Non-pigmented ciliary epithelial cell (primary cell): ENCODE measurements at places on chromosomes 6 and 20.

GRCh38 chr6:46882645-46883044 lies 39.1 kb downstream of the ADGRF5 start:
- DNase-seq = no peak

GRCh38 chr20:34524426-34524825 lies 8.2 kb downstream of the DYNLRB1 start:
- no peak for DNase-seq

DNA sequence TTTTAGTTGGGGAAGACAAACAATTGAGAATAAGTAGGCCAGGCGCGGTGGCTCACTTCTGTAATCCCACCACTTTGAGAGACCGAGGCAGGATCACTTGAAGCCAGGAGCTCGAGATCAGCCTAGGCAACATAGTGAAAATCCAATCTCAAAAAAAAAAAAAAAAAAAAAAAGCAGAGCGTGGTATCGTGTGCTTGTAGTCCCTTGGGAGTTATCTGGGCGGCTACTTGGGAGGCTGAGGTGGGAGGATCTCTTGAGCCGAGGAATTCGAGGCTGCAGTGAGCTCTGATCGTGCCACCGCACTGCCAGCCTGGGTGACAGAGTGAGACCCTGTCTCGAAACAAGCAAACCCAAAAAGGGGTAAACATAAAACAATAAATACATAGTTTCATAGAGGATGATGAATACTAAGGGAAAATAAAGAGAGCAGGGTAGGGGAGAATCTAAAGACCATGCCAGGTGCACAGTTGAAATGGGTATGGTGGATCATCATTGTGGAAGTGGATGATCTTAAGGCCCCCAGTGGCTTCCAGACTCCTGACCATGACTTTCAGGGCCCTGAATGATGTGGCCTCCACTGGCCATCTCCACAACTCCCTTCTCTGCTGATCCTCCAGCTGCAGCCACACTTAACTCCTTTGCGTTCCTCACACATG lies 947 bp downstream of the POFUT1 start:
- no peak for DNase-seq

- no peak for DNase-seq
Measured at GRCh38 chr20:2983508-2983907, 59.9 kb upstream of the GNRH2 start.

DNA sequence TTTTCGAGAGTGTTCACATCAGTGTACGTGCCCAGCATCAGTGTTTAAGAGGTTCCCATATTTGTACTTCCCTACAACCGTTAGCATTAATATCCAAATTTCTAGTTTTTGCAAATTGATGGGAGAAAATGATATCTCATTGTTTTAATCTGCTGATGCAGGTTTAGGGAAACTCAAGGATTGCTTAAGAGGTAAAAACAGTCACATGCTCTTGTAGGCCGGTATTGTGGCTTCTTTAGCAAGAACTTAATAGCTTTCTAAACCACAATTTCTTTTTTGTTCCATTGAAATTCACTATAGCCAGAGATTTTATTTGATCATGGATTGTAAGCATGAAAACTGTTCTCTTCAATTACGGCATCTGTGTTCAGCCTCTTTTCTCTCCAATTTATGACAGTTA lies 29.5 kb downstream of the BEND6 start:
- no peak for DNase-seq

- no peak for DNase-seq
Measured at GRCh38 chr20:1636621-1637020, 16.8 kb upstream of the SIRPB1 start.

DNA sequence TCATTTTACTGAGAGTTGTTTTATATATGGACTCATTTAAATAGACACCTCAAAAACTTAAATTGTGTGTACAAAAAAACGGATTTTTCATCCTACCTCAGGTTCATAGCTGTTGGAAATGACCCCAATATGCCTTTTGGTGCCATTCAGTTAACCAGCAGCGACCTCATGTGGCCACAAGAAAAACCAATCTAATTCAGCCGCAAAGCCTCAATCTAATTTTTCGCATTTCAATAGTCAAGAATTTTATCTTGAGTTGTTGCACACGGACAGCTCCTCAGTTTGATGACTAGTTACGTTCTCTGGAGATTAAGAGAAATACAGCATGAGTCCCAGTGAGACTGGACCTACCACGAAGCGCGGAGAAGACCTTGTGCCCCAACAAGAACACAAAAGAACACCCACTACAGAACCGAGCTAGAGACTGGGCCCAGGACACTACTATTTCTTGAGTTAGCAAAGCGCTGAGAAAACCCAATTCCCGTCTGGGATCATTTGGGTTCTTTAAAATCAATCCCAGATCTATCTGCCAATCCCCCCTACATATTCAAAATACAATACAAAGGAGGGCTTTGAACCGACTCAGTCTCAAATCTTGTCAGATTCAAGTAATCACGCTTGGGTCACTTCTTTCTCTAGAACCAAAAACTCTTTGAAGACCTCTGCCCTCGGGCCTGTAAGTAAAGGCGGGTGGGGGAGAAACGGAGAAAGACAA lies 1.1 kb downstream of the TCP11 start:
- peak; percentile 28 for DNase-seq

- DNase-seq = no peak
Measured at GRCh38 chr6:83411731-83412130, 19.1 kb downstream of the ME1 start.

- DNase-seq = no peak
Measured at GRCh38 chr6:159090530-159091480, 46.0 kb upstream of the TAGAP start.

DNA sequence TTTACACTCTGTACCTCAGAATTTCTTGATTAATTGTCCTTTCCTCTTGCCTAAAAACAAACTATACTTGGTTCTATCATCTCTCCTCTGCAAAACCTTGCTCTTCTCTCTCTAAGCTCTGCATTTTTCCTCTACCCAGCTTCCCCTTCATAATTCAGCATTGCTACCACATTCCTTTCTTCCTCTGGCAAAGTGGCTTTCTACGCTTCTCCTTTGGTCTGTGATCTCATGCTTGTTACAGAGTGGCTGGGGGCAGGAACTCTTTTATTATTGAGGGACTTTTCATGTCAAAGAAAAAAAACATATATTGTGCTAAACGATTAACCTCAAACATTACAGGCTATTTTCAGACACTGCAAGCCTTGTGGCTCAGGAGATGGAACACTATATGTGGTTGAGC lies 333.3 kb upstream of the KCNQ5 start:
- DNase-seq = no peak

GRCh38 chr6:11685481-11686093 lies 93.0 kb downstream of the ADTRP start:
- no peak for DNase-seq

DNA sequence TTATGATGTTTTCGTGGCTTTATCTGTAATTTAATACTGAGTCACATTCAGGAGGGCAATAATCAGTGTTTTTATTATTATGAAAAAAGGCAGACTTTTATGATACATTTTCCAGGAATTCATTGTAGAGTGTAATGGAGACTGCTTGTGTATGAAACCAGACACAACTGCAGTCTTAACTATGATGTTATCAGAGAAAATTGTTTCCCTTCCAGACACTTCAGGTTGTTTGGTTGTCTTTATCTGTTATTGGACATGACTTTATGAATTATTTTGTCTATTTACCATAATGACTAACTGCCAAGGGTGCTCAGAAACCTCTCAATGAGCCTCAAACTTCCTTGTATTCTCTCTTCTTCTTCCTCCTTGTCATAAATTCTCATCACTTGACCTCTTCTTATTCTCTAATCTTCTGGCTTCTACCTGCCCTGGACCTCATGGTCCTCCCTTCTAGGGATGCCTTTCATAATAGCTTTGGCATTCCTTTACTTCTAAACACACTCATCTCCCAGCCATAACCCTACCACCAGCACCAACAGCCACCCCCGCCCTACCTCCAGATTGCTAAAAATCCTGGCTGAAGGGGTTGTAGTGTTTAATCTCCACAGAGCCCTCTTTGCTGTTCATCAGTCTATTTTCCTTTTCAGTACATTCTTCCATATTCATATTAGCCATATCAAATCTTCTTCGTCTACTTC lies 492.5 kb downstream of the CDKAL1 start:
- DNase-seq = peak; percentile 78

DNA sequence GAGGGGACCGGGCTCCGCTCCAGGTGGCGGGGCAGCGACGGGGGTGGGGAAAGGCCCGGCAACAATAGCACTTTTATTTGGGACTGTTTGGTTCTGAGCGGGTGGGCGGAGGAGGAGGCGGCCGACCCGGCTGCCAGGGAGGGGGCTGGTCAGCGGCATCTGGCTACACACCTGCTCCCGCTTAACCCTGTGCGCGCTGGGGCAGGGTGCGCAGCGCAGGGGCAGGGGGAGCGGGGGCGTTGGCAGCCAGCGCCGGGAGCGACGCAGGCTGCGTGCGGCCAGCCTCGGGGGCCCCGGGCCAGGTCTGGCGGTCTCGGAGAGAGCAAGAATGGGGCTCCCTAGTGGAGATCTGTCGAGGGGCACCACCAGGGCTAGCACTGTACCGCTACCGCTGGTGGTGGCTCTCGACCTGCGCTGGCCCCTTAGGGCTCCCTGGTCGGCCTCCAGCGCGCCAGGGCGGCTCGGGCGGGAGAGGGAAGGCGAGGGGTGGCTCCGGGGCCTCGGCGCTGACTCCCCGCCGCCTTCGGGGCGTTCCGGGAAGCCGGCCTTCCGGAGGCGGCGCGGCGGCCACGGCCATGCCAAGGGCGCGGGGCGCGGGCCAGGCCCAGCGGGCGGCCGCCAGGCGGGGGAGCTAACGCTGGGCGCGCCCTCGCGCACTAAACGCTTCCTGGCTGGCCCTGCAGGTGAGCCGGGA lies 92.4 kb downstream of the NCR2 start:
- no peak for DNase-seq

GRCh38 chr20:17882065-17882833 lies 86.3 kb downstream of the SNX5 start:
- DNase-seq = no peak

- DNase-seq = no peak
Measured at GRCh38 chr20:54397292-54398140, 77.9 kb upstream of the DOK5 start.

GRCh38 chr20:62642666-62643520 lies 590 bp downstream of the SLCO4A1 start:
- DNase-seq = no peak

- DNase-seq = no peak
Measured at GRCh38 chr20:59351157-59352040, 51.0 kb downstream of the EDN3 start.

GRCh38 chr6:43786664-43787329 lies 16.8 kb downstream of the VEGFA start:
- no peak for DNase-seq

DNA sequence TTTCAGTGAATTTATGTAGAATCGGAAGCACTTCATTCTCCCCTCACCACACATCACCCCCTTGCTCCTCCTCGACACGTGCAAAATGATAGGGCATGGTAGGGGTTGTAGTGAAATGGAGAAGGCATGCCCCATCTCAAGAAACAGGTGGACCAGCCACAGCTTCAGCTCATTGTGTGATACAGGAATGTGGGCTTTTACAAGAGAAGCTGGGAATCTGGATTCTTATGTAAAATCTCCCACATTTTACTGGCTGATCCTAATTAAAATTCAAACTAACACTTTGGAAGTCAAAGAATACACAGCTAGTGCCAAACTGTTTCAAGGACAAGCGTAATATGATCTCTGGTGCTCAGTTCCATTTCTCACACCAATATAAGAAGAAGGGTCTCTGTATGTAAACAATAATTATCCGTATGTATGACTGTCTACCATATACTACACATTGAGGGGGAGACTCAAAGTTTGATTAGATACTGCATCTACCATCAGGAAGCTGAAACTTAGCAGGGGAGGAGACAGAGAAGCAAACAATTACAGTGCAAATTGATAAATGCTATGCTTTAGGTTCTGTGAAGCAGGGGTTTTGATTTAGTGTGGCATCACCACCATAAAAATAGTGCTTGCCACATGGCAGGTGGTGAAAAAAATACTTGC lies 24.3 kb upstream of the KIAA0408 start:
- no peak for DNase-seq

- no peak for DNase-seq
Measured at GRCh38 chr6:6626187-6626586, 37.7 kb downstream of the LY86 start.

DNA sequence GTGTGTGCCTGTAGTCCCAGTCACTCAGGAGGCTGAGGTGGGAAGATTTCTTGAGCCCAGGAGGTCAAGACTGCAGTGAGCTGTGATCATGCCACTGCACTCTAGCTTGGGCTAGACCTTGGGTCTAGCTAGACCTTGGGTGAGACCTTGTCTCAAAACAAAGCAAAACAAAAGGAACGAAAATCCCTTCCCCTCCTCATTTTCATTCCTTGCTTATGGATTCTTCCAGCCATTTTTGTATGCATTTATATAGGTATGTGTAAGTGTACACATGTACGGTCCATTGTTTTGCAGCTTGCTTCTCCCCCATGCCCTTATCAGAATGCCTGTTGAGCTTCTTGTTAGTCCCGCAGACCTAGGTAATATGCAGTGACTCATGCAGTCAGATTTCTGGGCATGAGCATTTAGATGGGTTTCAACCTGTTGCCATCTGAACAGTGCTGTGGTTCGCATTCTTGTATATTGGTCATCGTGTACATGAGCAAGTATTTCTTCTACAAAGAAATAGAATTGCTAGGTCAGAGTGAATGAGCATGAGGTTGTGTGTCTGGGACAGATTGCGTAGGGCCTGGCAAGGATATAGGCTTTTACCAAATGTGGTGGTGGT lies 73.2 kb downstream of the ATRN start:
- DNase-seq = peak; percentile 74

DNA sequence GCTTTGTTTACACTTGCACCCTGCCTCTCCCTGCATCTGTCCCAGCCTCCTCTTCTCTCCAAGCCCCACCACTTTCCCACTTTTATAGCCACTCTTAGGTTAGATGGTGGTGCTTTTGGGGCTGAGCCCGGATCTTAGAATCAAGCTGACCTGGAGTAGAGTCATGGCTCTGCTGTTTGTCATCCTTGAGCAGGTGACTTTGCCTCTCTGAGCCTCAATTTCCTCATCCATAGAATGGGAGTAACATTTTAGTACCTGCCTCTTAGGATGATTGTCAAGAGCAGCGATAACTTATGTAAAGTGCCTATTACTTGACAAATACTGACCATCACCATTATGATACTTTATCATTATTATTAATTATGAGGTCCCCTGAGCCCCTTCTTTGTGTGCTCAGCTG lies 48.2 kb downstream of the CPNE5 start:
- DNase-seq = no peak

DNA sequence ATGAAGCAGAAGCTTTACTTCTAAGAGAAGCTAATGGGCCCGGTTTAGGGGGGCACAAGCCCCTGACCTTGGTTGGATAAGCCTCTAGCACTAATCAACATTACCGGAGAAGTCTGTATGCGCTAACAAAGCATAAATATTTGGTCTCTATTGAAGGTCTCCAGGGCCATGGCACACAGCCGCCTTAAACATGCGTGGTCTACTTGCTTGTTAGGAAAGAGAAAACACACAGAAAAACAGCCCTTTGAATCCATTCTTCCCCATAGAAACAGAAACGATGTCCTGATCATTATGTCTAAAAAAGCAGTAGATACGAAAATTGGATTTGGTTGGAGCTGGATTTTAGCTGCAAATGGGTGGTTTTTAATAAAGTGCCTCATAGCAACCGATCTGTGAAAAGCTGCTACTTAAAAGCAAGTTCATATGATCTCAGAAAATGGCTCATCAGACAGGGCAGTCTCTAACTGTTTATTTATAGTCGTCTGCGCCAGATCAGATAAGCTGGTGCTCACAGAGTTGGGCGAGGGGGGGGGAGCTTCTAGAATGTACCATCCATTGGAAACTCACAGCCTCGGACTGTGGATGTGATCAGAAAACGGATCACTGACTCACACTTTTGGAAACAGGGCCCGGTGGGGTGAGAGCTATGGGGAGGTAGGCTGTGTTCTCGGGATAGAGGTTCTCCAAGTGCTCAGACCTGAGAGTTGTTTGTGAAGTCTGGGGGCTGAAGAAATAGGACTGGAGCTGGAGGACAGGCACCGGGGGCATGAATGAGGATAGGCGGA lies 35.3 kb upstream of the APCDD1L start:
- DNase-seq = peak; percentile 88
